NCI-H524 treated with DMSO at 0.1 percent for 48 hours (cell line): ENCODE measurements at places on chromosomes 5 and 9.

- no peak for DNase-seq
Measured at GRCh38 chr9:82865524-82865923, 197.4 kb downstream of the RASEF start.

DNA sequence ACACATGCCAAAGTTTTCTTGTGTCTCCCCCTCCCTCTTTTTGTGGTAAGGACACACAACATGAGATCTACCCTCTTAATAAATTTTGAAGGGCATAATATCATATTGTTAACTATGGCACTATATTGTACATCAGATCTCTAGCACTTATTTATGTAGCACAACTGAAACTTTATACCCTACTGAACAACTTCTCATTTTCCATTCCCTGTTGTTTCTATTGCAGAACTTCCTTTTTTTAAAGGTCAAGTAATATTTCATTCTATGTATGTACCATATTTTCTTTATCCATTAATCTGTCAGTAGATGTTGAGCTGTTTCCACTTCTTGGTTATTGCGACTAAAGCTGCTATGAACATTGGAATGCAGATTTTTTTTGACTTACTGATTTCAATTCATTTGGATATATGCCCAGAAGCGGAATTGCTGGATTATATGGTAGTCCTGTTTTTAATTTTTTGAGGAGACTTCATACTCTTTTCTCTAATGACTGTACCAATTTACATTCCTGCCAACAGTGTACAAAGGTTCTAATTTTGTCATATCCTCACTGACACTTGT, 305.3 kb downstream of the PRR16 start:
- DNase-seq, result no peak

- no peak for DNase-seq
Measured at GRCh38 chr5:43362725-43363435, 49.3 kb downstream of the CCL28 start.

DNA sequence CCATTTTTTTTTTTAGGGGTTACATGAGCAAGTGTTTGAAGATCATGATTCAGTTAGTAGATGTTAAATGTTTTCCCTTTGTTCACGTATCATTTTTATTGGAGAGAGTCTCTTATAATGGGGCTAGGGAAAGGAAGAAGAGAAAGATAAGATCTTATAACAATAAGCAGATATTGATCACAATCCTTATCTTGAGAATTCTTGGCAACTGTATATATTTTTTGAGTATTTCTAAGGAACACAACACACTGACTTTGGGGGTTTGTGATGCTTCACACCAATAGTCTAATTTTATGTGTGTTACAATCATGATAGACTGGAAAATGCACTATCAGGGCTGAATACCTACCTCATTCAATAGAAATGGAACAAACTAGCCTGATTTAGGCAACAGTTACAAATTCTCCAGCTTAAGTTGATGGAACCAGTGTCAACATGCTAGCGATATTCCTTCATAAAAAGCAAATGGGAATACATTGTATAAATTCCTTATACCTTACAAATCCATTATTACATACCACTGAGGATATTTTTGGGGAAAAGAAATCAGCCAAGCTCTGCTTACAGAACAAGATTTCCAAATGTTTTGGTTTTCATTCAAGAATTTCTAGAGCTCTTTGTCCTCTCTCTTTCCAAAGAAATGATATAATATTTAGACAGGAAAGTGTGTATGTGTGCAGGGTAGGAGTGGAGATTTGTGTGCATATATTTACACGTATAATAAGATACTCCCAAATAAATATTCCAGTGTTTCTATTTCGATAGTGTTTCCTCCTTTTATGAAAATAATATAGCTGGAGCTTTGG, 41.5 kb downstream of the SVEP1 start:
- DNase-seq, result no peak

DNA sequence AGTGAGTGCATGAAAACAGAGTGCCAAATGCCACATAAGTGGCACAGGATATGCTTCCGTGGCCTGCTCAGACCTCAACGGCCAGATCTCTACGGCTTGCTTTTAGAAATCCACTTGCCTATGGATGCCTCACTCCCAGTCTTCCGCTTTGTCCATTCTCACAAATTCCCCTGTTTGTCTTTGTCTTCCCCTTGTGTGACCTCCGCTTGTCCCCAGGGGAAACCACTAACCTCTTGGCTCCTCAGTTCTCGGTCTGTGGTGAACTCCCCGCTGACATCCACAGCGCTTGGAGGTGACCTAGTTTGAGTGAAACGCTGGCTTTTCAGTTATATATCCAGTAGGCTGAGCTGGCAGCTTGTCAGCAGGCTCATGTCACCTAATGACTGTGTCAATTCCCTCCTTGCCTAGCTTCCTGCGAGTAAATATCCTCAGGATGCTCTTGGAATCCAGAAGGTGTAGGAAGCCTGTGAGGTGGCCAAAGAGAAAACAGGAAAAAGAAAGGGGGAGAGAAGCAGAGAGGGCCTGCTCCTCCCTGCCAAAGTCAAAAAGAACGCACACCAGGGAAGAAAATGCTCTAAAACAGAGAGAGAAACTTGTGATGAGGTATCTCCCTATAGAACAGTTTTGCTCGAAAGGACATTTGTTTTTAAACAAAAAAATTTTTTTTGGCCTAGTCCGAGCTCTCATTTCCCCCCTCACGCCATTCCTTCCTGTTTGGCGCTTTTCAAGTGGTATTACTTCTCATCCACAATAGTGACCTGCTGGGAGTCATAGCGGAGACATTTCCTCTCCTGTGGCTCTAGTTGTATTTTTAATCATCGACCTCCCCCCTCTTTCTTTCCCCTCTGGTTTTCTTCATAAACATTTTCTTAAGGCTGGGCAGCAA, 101.6 kb upstream of the SPRY4 start:
- no peak for DNase-seq

DNA sequence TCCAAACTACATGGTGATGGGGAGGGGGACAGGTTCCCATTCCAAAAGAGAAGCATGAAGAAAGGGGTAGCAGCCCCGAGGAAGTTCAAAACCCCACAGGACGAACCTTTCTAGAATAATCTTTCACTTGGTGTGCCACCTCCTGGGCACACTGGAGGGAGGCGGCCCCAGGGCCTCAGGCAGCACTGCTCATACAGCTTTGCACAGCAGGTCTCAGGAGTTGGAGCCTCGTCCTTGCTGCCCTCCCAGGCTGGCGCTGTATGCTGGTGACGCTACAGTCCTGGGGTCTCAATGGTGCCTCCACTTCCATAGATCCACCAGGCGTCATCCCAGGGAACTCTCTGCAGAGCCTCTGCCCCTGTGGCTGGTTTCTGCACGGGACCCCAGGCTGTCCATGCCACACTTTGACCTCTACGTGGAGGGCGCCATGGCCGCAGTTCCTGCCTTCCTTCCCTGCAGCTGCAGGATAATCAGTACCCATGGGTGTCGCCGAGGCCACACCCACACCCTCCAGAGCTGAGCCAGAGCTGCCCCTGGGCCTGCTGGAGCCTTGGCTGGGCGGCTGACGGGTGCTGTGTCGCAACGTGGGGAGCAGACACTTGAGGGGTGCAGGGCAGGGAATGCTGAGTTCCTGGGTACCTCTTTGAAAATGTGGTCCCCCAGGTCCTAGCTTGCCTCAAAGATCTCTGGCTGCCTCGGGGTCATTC, 95.3 kb downstream of the COL5A1 start:
- DNase-seq, result no peak

GRCh38 chr9:122929796-122930354, 1.4 kb downstream of the ZBTB26 start:
- DNase-seq, result no peak

DNA sequence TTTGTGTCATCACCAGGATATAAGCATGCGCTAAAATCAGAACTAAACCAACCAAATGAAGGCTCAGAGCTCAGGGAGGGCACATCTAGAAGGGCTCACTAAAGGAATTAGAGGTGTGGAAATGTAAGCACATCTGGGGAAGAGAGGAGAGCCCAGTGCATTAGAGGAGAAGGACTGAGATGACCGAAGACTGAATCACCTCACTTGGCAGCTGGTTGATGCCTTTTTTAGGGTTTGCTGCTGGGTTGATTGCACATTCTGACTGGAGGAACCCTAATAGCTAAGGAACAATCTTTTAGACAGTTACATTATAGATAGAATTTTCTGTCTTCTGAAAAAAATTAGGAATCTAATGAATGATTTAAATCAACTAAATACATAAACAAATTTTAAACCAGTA, 8.2 kb upstream of the IFNA21 start:
- DNase-seq, result no peak

GRCh38 chr9:108996643-108997042, 16.7 kb downstream of the CTNNAL1 start:
- no peak for DNase-seq

- no peak for DNase-seq
Measured at GRCh38 chr9:84371737-84372136, 31.2 kb upstream of the SLC28A3 start.

DNA sequence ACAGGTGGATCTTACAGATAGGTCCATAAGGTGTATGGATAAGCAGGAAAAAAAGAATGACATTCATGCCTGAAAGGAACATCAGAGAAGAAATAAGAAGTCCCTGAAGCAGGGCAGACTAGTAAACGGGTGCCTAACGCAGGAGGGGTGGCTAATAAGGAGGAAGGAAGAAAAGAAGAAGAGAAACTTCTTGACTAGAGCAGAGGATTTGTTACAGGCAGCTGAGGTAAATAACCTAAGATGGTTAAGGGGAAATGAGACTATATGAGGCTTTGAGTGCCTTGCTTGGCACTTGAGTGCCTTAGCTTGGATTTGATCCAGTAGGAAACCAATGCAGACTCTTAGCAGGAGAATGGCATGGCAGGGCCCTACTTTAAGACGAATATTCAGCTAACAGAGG, 313.5 kb upstream of the PDE4D start:
- peak; percentile 32 for DNase-seq

- no peak for DNase-seq
Measured at GRCh38 chr5:69129413-69129812, 35.6 kb downstream of the SLC30A5 start.

DNA sequence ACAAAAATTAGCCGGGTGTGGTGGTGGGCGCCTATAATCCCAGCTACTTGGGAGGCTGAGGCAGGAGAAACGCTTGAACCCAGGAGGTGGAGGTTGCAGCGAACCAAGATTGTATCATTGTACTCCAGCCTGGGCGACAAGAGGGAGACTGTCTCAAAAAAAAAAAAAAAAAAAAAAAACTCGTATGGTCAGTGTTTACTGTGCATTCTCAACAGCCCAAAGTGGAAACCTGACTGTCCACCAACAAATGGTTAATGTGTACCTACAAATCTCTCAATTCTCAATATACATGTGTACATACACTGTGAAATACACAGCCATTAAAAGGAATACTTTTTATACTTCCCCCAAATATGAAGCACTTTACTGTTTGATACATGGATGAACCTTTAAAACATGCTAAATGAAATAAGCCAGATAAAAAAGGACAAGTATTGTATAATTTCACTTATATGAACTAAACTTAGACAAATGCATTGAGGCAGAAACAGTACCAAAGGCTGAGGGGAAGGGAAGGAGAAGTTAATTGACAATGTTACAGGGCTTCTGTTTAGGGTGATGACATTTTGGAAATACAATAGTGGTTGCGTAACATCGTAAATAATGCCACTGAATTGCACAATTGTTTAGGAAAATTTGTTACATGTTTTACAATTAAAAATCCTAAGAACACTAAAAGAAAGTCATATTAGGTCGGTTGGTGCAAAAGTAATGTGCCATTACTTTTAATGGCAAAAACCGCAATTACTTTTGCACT, 16.5 kb downstream of the DNAJA1 start:
- DNase-seq, result no peak

DNA sequence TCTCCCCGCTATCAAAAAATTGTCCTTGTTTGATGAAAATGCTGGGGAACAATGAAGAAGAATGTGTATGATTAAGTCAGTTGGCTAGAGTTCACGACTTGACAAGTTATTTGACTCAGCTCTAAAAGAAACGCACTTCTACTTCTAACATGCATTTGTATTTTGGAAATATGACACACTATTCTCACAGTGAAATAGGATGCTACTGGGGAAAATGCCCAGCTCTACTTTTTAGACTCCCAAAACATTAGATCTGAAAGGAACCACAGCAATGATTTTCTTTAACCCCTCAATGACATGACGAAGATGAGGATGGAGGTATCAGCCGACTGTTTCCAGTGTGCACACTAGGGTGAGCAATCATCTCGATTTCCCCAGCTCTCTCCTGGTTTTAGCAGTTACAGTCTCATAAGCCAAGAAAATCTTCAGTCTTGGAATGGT, 83.6 kb upstream of the PCSK1 start:
- no peak for DNase-seq

GRCh38 chr5:145867806-145868205, 5.0 kb downstream of the GRXCR2 start:
- no peak for DNase-seq

- DNase-seq, result no peak
Measured at GRCh38 chr9:105318729-105319191, 74.3 kb downstream of the SLC44A1 start.

DNA sequence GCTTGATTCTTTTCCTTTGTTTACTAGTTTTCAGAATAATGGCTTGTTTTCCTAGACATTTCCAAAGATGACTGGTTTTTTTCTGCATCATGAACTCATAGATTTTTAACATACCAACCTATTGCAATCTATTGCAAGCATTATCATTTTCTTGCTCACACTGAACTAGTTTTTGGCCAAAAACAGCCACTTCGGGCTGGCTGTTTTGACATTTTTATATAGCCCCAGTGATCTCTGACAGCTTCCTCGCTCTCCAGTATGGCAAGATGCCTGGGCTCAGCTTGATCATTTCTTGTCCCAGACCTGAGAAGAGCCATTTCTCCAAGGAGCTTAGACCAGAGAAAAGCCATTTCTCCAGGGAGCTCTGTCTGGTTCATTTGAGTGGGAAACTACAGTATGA, 94.3 kb upstream of the MAMDC2 start:
- no peak for DNase-seq
